ENCODE measurements at places on chromosomes 4 and X.

DNA sequence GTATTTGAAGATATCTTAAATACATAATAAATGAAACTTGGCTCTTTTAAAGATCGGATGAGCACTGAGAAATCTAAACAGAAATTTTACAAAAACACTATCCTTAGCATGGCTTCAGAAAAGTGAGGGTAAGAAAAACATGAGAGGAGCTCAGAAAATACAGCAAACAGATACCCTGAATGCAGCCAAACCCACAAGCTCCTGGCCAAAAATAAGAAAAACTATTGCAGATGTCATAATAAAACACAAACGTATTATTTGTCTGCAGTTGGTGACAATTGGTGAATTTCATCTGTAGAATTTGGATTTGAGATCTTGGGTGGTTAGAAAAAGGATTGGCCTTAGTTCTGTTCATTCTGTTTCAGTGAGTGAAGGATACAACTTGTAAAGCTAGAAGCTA lies 603.9 kb downstream of the INPP4B start:
- no peak for DNase-seq

DNA sequence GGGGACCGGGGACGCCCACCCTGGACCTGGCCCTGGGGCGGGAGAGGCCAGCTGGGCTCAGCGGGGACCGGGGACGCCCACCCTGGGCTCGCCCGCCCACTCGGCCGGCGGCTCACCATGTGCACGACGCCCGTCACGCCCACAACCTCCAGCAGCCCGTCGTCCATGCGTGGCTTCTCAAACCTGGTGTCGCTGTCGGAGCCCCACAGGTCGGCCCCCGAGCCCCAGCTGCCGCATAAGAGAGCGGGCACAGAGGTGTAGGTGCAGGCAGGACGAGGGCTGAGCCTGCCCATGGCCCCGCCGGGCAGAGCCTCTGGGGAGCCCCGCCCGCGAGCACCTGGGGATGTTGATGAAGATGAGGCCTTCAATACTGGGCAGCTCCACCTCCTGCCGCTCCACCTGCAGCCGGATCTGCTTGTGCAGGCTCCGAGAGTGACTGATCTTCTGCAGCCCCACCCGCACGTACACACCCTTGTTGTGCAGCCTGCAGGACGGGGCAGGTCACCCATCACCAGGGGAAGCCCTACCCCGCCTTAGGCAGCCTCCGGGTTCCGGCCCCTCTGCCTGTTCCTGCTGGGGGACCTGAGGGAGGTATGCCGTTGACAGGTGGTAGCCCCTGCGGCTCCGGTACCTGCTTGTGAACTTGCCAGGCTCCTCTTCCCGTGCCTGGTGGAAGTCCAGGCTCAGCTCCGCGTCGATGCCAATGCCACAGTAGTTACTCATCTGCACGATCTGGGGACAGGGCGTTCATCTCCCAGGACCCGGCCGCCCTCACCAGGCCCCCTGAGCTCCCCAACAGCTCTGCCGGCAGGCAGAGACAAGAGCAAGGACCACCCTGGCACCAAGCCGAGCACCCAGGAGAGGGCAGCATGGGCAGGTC lies 11.8 kb downstream of the DGKQ start:
- DNase-seq, result no peak

GRCh38 chr4:143406523-143406922 lies 69.8 kb downstream of the GAB1 start:
- DNase-seq, result no peak

- no peak for DNase-seq
These were observed 20.5 kb downstream of the PKD2 start for GRCh38 chr4:88027611-88028608.

DNA sequence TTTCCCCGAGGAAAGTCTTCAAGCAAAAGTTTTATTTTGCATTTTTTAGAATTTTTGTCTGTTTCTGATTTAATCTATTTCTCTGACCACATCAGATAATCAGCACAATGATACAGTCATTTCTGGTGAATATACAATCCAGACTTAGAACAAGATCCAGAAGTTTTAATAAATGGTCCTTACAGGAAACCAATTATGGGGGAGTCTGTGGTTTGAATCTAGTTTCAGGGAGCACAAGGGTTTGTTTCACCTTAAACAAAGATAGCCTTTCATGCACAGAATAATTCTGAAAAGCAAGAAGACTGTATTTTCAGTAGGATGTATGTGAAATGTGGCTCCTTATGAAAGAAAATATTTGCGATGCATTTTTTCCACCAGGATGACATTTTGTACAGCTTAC lies 158.5 kb upstream of the ARSJ start:
- no peak for DNase-seq

GRCh38 chrX:130716346-130716745 lies 186.7 kb downstream of the ENOX2 start:
- no peak for DNase-seq

DNA sequence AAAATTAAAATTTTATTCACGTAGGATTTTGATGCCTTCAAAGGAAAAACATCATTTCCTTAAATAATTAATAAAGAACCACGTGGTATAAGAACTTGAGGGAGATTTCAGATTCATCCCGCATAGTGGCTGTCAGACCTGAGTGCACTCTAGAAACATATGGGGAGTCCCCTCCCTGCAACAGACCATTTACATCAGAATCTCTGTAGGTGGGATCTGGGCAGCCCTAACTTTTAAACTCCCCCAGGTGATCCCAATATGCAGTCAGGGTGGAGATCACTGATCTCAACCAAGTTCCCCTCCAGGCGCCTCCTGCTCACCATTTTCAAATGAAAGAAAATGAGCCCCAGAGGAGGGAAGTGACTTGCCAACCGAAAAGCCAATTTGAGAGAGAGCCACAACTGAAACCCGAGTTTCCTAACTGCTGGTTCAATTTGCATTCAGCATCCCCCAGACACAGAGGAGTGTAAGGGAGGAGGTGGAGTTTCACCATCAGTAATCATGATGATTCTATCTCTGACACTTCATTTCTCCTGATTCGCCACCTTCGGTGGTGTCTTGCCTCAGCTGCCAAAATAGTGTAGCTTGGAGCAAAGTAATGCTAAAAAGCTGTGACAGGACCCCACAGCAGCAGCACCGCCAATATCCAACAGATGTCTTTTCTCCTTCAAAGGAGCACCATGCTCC lies 11.4 kb downstream of the RNF150 start:
- DNase-seq, result no peak

DNA sequence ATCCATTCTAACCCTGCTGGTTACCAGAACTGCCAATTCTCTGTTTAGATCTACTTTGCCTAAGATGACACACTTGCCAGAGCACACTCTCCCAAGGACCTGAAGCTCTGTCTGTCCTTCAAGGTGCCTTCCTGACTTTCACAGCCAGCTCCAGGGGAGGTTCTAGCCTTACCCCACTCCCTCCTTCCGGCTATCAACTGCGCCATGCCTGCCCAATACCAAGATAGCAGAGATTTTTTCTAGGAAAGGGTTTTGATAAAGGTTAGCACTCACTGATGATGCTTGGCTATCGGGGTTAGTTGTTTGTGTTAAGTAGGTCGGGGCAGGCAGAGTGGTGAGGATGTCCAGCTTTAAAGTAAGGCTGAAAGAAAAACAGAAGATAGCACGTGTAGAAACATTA lies 14.3 kb downstream of the ALPK1 start:
- no peak for DNase-seq

DNA sequence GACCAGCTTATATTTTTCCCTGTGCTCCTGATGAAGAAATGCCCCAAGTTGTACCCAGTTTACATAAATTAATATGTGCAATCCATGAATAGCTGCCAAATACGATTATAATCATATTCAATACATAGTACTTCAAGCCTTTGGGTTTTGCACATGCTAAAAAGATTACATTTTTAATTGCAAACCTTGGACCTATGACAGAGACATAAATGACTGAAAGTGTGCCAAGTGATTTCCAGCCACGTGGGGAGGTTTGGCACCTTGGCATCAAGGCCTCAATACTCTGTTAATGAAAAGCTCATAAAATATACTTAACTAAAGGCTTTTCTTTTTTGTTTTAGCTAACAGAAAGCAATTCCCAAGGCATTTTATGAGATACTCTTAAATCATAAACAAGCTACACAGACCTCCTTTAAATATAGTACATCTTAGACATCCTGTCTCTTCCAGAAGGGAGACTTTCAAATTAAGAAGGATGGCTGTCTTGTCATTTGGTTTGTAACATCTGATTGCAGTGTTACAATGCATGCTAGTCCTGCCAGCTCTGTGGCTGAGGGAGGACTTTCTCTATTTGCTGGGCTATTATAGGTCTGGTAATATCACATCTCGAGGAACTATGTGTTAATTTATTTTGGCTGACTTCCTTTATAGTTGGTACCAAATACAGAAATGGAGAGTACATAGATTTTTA lies 404.1 kb downstream of the AFF2 start:
- DNase-seq, result no peak

- DNase-seq, result no peak
These were observed 289.8 kb upstream of the CLNK start for GRCh38 chr4:10974371-10974770.

- DNase-seq, result no peak
These were observed 37.0 kb downstream of the SEPSECS start for GRCh38 chr4:25123236-25123635.

DNA sequence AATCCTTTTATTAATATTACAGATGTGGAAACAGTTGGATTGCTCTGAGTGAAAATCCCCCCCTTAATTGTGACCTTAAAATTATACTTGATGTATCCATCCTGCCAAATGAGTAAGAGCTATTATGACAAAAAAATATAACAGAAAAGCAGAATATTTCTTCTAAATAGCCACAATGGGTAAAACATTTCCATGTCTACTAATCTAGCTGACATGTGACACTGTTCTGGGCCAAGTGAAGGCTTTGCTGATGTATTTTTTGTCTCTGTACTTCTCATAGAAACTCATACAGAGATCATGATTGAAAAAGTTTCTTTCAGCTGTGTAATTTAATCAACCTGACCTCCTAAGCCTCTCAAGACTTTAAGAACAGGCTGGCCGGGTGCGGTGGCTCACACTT lies 569.1 kb upstream of the ZFP42 start:
- no peak for DNase-seq

GRCh38 chrX:98357146-98357545 lies 1473.4 kb downstream of the RPA4 start:
- DNase-seq, result no peak

GRCh38 chr4:40516651-40517050 lies 113.0 kb downstream of the RBM47 start:
- DNase-seq, result no peak

- no peak for DNase-seq
These were observed 227.0 kb downstream of the DKK2 start for GRCh38 chr4:106809076-106809475.

GRCh38 chrX:69362354-69362753 lies 141.8 kb upstream of the NALF2 start:
- no peak for DNase-seq

GRCh38 chr4:137249112-137249511 lies 283.2 kb downstream of the PCDH18 start:
- no peak for DNase-seq

GRCh38 chr4:156656896-156657295 lies 314.7 kb downstream of the PDGFC start:
- DNase-seq, result no peak

DNA sequence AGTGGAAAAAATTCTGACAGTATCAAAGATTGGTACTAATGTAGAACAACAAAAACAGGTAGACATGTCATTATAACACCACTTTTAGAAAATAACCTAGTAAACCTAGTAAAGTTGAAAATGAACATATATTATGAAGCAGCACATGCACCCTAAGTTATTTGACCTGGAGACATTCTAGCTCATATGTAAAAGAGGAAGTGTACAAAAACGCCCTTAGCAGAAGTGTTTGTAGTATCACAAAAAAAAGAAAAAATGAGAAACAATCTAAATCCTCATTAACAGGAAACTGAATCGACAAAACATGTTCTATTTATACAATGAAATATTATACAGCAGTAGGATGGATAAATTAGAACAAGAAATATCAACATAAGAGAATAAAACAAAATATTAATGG lies 318.9 kb upstream of the PPP1R2C start:
- no peak for DNase-seq

- no peak for DNase-seq
These were observed 106.2 kb downstream of the SMIM20 start for GRCh38 chr4:26020083-26020668.

- no peak for DNase-seq
These were observed 75.0 kb upstream of the DHX15 start for GRCh38 chr4:24659241-24659961.

DNA sequence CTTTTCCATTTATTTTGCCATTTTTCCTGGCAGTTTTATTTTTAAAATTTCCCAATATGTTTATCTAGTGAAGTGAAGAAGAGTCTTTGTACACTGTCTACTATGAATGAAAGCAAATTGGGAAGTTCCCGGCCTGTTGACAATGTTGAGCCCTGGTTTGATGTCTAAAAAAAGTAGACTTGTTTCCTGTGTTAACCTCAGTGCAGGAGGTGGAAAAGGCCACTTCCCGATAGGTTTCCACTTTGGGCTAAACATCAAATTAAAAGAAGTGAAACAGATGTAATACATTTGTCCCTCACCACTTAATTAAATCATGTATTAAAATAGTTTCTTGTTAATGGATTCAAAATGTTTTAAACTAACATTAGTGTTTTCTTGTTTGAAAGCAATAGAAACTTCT lies 30.0 kb downstream of the BBS12 start:
- DNase-seq, result peak; percentile 24

DNA sequence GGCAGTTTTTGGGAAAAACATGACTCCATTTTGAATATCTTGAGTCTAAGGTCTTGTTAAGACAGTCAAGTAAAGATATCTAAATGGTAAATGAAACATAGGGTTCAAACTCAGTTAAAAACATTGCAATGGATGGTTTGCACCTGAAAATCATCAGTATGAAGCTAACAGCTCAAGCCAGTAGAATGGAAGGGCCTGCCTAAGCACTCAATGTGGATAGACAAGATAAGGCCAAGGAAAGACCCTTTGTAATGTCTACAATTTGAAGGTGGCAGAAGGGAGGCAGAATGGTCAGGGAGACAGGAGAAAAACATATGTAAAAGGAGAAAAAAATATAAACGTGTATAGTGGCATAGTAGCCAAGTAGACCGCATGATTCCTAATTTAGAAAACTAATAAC lies 78.2 kb downstream of the REELD1 start:
- no peak for DNase-seq

GRCh38 chr4:187103351-187103750 lies 379.7 kb upstream of the FAT1 start:
- no peak for DNase-seq

- no peak for DNase-seq
These were observed 35.2 kb upstream of the TADA2B start for GRCh38 chr4:7007944-7008343.

GRCh38 chr4:19151684-19152083 lies 1100.0 kb upstream of the SLIT2 start:
- DNase-seq, result no peak

DNA sequence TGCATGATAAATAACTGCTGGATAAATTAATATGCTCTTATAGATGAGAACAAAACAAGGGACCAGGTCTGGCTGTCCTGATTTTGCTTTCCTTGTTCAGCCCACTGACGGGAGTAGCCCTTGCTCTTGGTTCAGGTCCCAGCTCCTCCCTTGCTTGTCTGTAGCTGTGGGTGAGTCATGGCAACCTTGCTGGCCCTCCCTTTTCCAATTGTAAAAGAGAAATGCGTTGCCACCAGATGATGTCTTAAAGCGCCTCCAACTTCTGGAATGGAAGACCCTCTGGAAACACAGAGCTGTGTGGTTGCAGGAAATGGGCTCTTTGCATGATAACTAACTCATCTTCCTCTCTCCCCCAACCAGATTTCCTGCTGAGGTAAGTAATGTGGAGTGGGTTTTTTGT lies 171.4 kb downstream of the AASDH start:
- DNase-seq, result no peak
